ENCODE measurements at places on chromosomes 16 and 17.

GRCh38 chr16:89560378-89561141, at the start of gene RPL13:
TSS of gene RPL13 (plus strand) at chr16:89560682. CDS start at chr16:89560960, 278 bp downstream.
- peak; percentile 89 for DNase-seq

DNA sequence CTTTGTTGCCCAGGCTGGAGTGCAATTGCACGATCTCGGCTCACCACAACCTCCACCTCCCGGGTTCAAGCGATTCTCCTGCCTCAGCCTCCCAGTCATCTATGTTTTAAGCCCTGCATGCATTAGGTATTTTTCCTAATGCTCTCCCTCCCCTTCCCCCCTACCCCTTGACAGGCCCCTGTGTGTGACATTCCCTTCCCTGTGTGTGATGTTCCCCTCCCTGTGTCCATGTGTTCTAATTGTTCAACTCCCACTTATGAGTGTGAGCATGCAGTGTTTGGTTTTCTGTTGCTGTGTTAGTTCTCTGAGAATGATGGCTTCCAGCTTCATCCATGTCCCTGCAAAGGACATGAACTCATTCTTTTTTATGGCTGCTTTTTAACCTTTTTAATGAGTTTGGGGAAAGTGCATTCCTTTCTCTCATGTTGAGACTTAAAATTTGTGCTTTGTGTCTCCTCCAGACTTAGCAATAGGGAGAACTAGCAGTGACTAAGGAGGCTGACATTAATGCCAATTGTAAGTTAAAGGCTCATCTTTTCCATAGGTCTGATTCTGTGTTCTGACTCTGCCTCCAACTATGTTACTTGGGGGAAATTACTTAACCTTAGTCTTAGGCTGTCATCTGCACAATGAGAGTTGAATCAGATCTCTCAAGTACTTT, 17.7 kb upstream of the PHAF1 start:
- no peak for DNase-seq

DNA sequence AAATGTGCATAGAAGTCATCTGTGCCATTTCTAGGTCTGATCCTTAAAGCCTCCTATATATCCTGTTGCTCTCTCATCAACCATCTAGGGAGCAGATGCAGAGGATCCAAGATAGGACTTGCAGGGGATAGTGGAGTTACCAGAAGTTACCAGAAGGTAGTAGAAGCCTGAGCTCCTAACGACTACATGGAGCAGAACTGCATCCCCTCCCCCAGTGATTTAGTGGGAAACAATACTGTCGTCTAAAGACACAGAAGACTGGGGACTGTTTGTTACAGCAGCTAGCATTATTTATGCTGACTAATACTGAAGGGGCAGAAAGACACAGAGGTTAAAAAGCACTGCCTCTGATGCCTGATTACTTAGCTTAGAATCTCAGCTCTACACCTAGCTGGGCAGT, 15.8 kb downstream of the GP2 start:
- DNase-seq, result no peak

- DNase-seq, result no peak
Measured at GRCh38 chr16:56889206-56889605, 24.2 kb downstream of the SLC12A3 start.

DNA sequence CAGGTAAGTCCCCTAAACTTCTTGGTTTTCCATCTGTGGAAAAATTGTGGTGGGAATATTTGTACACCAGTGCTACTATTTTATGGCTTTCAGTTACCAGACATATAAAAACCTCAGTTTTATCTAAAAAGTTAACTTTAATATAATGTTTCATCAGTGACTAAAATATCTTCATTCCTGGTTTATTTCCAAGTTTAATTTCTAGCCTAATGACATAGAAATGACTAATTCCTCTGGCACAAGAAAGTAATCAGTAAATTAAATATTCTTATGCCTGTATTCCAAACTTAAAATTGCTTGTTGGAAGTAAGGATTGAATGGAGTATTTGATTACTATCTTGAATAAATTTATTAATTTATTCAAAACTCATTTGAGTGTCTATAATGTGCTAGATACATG, 757.0 kb downstream of the CDH11 start:
- DNase-seq, result no peak

GRCh38 chr17:66976781-66977201, 12.3 kb downstream of the CACNG4 start:
- DNase-seq, result no peak

DNA sequence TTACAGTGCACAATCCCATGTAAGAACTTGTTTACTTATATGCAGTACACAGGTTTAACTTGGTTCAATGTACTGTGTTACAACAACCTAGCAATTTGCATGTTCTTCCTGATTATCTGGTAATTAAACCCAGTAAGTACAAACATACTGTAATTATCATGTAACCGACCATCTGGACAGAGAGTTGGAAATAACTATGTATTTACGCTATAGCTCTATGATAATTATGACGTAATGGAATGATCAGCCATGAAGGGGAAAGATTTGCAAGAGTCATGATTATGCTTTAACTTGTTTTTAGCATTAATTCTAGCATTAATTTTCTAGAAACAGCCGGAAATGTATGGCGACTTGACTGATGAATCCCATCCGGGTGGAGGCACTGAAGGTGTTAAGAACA, 74.8 kb upstream of the SALL1 start:
- DNase-seq, result peak; percentile 52

DNA sequence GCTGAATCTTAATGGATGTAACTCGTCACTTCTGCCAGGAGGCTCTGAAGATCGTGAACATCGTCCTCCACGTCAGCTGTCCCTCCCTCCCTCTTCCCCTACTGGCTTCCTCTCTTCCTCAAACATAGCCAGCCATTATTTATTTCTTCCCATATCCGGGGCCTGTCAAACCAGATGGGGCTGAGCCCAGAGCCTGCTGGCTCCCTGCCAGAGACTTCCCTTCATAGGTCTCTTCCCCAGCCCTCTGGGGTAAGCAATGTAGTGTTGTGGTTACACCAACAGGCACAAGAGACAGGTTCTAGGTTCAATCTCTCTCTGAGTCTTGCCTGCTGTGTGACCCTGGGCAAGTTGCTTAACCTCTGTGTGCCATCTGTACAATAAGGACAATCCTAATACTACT, 40.1 kb upstream of the ZFP90 start:
- no peak for DNase-seq

GRCh38 chr16:11303405-11304138, 22.4 kb upstream of the PRM1 start:
- DNase-seq, result peak; percentile 53

GRCh38 chr16:84484579-84485254, 19.7 kb downstream of the MEAK7 start:
- DNase-seq, result no peak

DNA sequence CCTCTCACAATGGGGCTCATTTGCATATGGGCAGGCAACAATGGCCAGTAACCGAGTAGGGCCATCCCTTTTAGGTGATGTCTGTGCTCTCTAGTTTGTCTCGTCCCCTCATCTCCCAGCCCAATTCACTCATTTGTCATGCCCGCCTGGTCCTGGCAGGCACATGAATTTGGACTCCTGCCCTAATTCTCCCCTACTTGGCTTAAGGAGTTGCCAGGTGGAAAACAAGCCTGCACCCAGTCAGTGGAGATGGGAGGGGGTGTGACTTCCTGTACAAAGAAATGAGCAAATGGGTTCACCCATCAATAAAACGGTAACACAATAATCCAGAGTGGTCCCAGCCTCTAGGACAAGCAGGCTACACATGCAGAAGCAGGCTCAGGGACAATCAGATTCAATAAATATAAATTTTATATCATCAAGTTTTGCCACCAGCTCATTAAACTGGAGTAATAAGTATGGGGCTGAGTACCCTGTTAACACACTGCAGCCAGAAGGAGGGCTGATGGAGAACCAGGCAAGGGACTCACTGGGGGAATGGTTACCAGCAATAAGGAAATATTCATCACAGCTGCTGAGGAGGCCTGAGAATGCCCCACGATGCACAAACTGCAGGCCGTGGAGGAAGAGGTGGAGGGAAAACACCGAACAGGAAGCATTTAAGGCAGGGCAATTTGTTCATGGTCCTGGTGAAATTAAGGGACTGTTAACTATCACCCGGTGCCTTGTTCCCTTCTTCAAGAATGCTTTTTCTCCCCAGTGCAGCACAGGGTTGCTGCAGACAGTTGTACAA, 84.4 kb upstream of the GPRC5B start:
- no peak for DNase-seq

GRCh38 chr16:57282510-57283213, 1.8 kb downstream of the PLLP start:
- no peak for DNase-seq

DNA sequence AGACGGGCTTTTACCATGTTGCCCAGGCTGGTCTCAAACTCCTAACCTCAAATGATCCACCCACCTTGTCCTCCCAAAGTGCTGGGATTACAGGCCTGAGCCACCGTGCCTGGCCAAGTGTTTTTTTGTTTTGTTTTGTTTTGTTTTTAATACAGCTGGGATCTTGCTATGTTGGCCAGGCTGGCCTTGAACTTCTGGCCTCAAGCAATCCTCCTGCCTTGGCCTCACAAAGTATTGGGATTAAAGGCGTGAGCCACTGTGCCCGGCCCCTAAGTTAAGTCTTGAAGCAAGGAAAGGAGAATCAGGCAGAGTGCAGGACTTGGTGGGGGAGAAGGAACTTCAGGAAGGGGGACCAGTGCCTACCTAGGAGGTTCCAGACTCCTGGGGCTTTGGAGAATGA, 51.7 kb upstream of the NOL11 start:
- DNase-seq, result no peak

DNA sequence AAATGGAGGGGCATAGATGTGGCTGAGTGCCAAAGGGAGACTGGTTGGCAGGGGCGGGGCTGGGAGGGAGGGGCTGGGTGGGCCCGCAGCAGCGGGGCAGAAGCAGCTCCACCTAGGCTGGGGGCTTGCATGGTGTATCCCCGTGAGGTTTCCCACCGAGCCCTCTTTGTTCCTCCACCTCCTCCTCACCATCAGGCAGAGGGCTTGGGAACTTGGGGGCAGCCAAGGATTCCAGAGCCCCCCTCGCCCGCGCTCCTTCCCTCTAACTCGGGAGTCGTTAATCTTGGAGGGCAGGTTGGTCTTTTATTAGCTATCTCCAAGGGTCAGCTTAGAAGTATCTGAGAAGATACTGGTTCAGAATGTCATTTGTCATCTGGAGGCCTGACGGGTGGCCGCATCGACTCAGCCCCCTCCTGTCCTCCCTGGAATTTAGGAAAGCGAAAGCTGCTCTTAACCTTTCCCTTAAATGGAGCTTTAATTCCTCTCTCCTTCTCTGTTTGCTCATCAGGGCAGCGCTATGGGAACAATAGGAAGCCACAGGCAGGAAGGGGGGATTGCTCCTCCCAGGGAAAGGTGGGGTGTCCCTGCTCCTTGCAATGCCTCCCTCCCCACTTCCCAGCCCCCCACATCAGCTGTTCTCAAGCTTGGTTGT, 274.3 kb upstream of the XYLT1 start:
- DNase-seq, result no peak

- DNase-seq, result no peak
Measured at GRCh38 chr17:59178266-59178985, 22.9 kb downstream of the PRR11 start.

DNA sequence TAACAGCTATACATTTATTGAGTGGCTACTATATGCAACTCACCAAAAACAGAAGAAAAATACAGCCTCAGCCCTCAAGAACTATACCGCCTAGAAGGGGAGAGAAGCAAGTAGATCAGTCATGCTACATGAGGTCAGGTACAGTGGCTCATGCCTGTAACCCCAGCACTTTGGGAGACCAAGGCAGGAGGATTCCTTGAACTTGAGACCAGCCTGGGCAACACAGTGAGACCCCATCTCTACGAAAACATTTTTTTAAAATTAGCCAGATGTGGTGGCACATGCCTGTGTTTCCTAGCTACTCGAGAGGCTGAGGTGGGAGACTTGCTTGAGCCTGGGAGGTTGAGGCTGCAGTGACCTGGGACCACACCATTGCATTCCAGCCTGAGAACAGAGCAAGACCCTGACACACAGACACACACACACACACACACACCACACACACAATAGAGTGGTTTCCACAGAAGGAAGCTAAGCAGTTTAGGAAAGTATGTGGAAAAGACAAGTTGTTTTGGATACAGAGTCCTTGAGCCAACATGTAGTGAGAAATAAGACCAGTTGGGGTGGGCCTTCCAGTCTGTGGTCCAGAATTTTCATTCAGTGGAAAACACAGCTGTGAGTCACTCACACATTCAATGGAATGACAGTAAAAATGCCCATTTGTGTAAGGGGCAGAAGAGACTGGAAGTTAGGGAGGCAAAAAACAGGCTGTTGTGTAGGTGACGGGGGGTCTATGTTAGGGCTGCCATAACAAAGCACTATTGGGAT, 10.7 kb upstream of the SNTB2 start:
- DNase-seq, result no peak

DNA sequence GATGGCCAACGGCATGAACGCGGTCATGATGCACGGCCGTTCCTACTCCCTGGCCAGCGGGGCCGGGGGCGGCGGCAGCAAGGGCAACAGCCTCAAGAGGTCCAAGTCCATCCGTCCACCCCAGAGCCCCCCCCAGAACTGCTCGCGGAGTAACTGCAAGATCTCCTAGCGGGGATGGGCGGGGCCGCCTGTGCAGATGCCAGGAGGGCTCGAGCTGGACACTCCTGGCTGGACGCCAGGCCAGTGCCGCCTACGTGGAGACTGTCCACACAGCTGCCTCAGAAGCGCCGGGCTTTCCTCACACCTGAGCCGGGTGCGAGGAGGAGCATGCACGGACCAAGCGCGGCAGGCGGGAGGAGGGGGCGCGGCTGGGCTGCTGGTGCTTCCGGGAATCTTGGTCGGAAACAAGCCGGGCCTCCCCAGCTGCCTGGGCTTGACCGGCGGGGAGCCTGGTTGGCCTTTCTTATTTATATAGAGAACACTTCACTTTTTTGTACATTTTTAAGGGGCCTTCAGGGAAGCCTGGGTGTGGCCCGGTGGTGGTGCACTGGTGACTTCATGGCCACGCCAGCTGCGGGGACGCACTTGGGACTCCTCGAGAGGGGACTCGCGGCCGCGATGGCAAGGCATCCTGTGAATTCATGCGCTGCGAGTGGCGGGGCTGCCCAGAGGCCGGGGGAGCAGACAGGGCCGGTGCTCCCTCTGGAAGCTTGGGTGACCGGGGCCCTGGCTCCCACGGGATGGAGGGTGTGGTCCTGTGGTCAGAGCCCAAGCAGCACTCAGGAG, 3.1 kb upstream of the WFIKKN1 start:
- no peak for DNase-seq
